Tibial nerve (tissue), 4 donors: ENCODE measurements at places on chromosomes 3 and 15.

DNA sequence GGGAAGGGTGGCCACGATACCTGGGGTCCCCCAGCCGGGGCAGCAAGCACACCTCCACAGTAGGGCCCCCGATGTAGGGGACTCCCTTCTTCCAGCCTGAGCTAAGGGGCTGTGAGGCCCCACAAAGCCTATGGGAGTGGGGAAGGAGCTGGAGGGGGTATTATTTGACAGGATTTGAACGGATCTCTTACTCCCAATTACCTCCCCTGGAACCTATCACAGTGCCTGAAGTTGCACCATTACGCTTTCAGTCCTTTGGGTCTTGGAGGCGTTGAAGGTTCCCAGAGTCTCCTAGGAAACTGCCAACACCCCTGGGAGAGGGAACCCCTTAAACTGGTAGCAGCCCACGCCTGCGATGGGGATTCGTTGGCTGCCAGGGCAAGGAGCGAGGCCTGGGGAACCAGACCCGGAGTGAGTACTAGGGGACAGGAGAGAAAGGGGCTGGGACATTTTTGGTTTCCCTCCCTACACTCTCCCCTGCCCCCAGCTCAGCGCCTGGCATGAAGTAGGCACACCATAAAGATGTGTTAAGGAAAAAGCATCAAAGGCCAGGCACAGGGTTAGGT lies 409 bp upstream of the LHFPL4 start:
- H3K27me3 ChIP-seq = peaks cover 46% of the 10 kb centered on the region
- H3K27ac ChIP-seq = no peak overlapping the region
- no peak overlapping the region for H3K4me3 ChIP-seq
- DNase-seq = no peak
- H3K4me1 ChIP-seq = no peaks in the 10 kb centered on the region

DNA sequence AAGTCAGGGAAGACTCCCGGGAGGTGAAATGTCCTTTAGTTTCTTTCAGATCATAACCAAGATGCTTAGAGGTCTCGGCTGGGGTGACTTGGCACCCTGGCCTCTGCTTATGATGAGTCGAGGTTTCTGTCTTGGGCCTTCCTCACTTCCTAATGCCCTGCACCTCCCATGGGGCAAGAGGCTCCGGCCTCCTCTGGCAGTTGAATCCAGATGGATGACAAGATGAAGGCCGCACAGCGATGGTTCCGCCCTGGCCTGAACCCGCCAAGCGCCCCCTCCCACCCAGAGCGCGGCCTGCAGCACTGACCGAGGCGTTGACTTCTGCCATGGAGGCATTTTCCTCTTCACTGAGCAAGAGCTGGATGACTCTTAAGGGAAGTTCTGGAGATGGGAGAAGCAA lies 31.3 kb downstream of the MUC20 start:
- no peak overlapping the region for H3K4me3 ChIP-seq
- DNase-seq = no peak
- H3K27me3 ChIP-seq = peaks cover 1% of the 10 kb centered on the region
- no peaks in the 10 kb centered on the region for H3K4me1 ChIP-seq
- H3K27ac ChIP-seq = no peak overlapping the region
- H3K36me3 ChIP-seq = no peaks in the 10 kb centered on the region

DNA sequence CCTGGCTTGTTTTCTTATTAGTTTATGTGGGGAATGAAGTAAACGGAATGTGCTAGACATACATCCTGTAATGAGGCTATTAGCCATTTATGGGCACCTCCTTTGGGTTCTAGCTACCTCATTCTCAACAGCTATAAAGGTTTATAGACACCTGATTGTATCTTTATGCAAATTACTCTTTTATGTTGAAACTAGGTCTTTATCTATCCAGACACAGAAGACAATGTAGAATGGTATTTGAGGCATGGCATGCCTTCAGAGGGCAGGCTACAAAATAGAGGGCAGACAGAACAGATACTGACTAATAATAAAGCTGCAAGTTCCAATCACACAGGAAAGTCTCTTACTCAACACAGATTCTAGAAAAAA lies 27.1 kb downstream of the TBC1D2B start:
- no peak for DNase-seq
- H3K27me3 ChIP-seq = no peaks in the 10 kb centered on the region
- H3K4me3 ChIP-seq = no peak overlapping the region
- H3K27ac ChIP-seq = peak overlapping the region; percentile 41
- no peaks in the 10 kb centered on the region for H3K36me3 ChIP-seq
- peaks cover 61% of the 10 kb centered on the region for H3K4me1 ChIP-seq

GRCh38 chr15:66884115-66884622 lies 181.2 kb upstream of the SMAD3 start:
- peak; percentile 4 for DNase-seq
- H3K4me1 ChIP-seq = peaks cover 12% of the 10 kb centered on the region
- H3K4me3 ChIP-seq = no peak overlapping the region
- peak overlapping the region; percentile 18 for H3K27ac ChIP-seq

DNA sequence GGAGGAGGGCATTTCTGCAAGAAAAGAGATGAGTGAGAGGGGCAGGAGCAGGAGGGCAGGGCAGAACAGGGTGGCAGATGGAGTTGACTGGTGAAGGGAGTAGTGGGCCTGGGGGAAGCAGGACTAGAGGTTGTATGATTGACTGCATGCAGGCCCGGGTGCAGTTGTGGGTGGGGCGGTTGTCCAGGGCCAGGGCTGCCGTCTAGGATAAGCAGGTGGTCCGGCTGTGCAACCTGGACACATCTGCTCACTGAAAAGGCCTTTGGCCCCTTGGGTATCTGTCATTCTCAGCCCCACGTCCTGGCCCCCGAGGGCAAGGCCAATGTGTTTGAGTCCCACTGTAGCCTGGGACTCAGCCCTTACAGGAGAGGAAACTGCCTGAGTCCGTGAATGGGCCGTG lies 25.4 kb downstream of the ALS2CL start:
- H3K27ac ChIP-seq = no peak overlapping the region
- H3K36me3 ChIP-seq = no peaks in the 10 kb centered on the region
- H3K4me1 ChIP-seq = no peaks in the 10 kb centered on the region
- DNase-seq = no peak
- no peaks in the 10 kb centered on the region for H3K27me3 ChIP-seq

DNA sequence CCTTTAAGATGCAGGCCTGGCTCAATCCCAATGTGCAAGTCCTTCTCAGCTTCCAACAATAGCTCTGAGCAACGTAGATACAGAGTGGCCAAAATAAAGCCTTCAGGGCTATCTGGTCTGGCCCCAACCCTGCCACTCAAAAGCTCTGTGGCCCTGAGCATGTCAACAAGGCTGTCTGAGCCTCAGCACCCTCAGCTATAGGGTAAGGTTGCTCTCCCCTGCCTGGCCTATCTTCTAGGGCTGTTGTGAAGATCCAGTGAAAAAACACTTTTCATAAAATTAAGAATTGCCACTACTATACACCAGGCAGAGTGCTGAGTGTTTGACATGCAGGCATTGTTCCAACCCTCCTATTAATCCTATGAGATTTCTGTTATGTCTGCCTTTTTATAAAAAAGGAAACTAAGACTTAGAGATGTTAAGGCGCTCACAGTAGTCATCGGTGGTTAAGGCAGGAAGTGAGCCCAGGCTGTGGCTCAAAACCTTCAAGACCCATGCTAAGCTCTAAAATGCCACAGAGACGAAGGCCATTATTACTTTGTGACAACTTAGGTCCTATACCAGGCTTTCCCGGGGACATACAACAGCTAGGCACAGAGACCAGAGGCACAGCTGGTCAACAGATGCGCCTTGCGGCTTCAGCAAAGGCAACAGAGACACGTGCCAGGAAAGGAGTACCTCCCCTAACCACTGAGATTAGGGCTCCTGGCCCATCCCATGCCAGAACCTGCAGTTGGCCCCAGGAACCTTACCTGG lies 5.1 kb downstream of the POLG start:
- H3K36me3 ChIP-seq = peaks cover 54% of the 10 kb centered on the region
- H3K4me3 ChIP-seq = no peak overlapping the region
- H3K27me3 ChIP-seq = no peaks in the 10 kb centered on the region
- peaks cover 4% of the 10 kb centered on the region for H3K4me1 ChIP-seq
- no peak for DNase-seq
